Stimulated activated CD4-positive, alpha-beta T cell treated with anti-CD3 and anti-CD28 coated beads, TNF-alpha, amount 100 ng/mL, for 4 hours (primary cell): ENCODE measurements at places on chromosomes 12 and 14.

GRCh38 chr14:23951590-23952201, 1.9 kb upstream of the DHRS4 start:
- DNase-seq, result no peak

DNA sequence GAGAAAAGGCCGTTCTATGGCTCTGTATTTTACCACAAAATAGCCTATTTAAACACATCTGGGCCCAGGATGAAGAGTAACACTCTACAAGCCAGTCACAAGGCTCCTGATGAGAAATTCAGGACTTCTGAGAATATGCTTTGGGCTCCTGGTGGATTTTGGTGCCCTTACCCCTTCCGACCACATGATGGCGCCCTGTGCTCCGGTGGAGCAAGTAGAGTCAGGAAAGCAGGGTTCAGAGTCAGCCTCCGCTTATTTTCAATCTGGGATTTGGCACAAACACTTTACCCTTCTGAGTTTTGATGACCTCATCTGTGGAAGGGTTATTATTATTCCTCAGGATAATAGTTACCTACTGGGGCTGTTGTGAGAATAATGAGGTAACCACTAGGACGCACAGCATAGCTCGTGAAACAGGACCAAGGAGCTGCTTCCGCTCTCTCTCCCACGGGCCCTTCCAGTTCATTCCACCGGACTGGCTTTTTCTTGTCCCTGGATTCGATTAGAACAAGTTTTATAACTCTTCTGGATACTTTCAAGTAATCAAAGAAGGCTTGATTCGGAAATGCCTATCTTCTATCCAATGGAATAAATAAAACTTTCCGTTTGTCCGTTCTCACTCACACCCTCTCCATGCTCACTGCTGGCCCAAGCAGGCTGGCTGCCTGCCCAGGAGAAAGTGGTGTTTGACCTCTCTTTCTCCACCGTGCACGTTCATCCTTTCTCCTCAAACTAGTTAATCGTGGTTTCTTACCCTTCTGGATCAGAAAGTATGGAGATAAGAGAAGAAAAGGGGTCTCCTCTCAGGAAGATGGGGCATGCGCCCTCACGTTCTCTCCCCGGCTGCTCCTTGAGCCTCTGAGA, 104.6 kb downstream of the GALC start:
- no peak for DNase-seq

- no peak for DNase-seq
These were observed 22.8 kb downstream of the PIGH start for GRCh38 chr14:67577181-67577808.

DNA sequence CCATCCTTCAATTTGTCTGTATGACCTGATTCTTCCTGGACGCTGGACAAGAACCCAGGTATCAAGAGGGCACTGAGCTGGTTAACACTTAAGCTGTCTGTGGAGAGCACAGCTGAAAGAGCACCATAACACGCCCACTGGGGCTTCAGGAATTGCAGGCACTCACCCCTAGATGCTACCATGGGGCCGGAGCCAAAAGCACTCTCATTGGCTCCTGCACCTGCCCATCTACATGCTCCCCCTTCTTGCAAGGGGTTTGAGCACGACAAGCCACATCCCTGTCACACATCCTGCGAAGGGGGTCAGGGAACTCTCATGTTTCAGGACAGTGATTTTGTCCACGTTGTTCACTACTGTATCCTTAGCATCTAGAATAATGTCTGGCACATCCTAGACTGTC, 35.1 kb upstream of the TBC1D15 start:
- no peak for DNase-seq

DNA sequence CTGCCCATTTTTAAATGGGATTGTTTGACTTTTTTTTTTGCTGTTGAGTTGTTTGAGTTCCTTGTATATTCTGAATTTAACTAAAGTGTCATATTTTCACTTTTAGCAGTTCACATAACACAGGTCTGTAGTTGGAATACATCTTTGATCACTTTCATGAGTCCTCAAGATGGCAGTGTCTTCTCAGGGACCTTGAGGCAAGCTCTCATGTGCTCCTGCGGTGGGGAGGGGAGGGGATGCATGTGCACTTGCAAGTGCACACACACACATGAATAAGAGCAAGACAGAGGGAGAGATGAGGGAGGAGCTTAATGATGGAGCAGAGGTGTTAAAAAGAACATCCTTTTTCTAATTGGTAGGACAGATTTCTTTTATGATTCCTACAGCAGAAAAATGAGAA, 291.4 kb upstream of the OR4E1 start:
- no peak for DNase-seq

DNA sequence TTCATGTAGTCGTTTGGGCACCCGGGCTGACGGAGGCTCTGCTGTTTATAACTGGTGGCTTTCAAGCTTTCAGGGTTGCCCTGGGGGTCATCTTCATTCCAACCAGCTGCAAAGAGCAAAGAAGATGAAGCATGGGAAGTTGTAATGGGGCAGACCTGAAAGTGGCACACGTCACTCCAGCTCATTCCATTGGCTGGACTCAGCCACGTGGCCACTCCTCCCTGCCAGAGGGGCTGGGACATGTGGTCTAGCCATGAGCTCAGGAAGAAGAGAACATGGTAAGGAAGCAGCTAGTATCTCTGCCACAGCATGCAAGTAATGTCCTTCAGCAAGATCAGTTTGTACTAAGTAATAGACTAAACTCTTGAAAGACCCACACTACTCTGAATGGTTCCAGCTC, 51.7 kb upstream of the FERMT2 start:
- no peak for DNase-seq

- no peak for DNase-seq
These were observed 145.8 kb downstream of the CACNA1C start for GRCh38 chr12:2198542-2198941.

DNA sequence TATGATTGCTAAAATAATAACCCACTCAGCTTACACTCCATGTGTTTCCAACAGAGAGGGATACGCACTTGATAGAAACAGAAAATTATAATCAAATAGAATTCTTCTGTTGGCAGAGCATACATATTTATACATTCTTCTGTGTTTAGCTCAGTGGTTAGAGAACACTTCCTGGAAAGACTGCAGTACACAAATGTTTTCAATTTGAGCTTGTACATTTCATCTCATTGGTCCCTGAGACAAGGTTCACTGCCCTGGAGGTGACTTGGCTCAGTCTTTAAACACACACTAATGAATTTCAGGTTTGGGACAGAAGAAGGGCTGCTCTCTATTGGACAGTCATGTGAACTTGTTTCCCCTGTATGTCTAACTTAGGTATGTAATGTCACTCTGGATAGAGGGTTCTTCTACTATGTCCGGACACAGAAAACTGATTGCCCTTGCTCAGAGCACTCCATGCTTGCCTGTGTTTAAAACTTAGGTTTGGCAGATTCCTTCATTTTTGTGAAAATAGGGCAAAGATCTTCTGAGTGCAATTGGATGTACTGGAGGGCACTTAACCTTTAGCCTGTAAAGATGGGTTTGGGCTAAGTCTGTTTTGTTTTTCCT, 22.9 kb downstream of the PROX2 start:
- DNase-seq, result no peak

GRCh38 chr14:101088395-101088667, 184.8 kb upstream of the RTL1 start:
- no peak for DNase-seq

DNA sequence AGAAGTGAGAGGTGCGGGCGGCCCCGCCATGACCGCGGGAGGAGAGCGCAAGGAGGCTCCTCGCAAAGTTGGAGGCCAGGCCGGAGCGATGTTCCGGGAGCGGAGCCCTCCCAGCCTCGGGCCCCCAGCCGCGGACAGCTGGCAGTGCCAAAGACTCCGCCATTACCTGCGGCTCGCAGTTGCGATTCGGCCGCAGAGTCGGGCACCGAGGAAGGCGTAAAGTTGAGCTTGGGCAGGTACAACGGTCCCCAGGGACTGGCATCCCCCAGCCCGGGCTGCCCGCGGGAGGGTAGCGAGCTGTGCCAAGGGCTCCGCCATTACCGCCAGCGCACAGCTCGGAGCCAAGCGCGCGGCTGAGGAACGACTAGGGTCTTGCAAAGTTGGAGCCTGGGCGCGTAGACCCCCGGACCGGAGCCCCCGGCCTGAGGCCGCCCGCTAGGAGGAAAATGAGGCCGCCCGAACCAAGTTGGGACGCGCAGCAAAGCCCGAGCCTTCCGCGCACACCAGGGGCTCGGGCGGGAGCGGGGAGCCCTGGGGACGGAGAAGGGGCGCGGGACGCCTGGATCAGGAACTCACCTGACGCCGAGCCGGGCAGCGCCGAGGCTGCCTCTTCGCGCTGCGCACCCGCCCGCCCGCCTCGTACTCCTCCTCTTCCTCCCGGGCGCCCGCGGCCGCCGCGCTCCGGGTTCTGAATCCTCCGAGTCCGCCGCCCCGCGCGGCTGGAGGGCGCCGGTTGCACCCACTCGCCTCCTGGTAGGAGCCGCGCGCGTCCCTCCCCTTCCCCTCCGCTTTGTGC, 677 bp downstream of the NOS1 start:
- DNase-seq, result no peak

DNA sequence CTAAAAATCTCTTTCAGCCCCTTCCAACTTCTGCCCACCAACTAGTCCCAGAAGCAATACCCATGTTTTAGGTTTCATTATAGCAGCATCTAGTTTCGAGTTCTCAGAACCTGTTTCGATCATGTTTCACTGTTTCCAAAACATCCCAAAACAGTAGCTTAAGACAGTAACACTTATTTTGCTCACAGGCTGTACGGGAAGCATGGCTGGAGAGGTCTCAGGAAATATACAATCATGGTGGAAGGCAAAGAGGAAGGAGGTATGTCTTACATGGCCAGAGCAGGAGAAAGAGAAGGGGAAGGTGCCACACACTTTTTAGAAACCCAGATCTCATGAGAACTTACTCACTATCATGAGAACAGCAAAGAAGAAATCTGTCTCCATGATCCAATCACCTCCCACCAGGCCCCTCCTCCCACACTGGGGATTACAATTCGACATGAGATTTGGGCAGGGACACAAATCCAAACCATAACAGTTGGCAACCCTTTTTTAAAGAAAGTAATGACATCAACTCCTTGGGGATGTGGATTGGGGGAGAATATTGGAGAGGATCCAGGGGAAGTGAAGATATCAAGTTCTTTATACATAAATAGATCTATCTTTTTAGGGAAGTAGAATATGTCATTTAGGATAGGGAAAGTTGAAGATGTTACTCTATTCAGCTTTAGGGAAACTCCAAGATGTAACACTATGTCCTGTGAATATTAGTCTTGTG, 269.9 kb upstream of the PLEKHG7 start:
- no peak for DNase-seq

GRCh38 chr12:3480764-3481163, 10.2 kb upstream of the PRMT8 start:
- DNase-seq, result no peak
